ENCODE measurements at places on chromosomes 6 and 20.

DNA sequence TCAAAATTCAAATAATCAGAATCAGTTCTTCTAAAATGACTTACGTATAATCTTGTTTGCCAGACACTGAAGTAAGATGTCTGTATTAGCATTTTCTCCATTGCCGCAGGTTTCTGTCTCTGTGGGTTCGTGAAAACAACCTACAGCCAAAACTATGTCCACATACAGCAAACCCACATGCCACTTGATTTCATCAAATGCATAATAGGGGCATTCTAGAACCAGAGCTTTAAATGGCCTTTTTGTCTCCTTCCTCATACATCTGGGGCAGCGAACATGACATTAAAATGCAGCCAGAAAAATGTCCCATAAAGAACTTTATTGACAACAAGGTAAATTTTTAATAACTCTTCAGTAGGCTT is 90.2 kb upstream of the QKI start:
- DNase-seq, result no peak

DNA sequence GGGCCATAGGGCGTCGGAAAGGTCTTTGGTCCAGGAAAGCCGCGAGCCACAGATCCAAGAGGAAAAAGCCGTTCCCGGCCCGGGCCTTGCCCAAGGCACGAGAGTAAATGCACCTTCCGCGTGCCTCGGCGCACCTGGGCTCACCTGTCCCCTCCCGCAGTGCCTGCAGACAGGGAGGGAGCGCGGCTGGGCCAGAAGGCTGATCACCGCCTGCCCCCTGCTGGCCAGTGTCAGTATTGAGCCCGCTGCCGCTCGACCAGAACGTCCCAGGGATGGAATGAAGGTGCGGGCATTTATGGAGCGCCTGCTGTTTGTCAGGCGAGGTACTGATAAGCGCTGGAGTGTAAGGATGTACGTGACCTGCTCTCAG is 679 bp upstream of the LPIN3 start:
- DNase-seq, result peak; percentile 86

GRCh38 chr20:38073307-38074071 is 39.9 kb downstream of the RPRD1B start:
- peak; percentile 27 for DNase-seq

DNA sequence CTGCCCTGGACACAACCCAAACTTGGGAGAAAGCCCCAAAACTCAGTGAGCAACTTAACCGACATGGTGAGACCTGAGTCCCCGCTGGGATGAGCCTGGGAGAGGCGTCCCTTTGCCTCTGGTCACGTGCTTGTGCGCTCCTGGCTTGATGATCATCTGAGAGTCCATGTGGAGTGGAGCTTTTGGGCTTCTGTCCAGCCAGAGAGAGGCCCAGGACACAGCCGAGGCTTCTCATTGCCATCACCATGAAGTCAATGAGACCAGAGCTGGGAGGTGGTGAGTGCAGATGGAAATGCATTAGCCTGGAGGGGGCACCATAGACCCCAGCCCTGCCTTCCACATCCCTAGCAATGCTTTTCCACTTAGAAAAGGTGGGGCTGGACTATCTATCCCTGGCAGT is 250.0 kb downstream of the SLC24A3 start:
- DNase-seq, result no peak

DNA sequence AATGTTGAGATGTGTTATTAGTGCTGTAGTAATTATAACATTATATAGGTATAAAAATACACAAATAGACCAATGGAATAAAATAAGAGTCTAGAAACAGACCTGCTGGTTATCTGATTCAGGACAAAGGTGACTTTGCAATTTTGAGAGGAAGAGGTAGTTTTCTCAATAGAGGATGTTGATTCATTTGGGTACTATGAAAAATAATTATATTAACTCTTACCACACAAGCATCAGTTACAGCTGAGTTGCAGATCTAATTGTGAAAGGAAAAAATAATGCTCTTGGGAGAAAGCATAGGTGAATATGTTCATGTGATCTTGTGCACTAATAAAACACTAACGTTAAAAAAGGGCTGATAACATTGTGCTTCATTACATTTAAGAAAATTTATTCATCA is 103.0 kb downstream of the BCKDHB start:
- DNase-seq, result no peak

DNA sequence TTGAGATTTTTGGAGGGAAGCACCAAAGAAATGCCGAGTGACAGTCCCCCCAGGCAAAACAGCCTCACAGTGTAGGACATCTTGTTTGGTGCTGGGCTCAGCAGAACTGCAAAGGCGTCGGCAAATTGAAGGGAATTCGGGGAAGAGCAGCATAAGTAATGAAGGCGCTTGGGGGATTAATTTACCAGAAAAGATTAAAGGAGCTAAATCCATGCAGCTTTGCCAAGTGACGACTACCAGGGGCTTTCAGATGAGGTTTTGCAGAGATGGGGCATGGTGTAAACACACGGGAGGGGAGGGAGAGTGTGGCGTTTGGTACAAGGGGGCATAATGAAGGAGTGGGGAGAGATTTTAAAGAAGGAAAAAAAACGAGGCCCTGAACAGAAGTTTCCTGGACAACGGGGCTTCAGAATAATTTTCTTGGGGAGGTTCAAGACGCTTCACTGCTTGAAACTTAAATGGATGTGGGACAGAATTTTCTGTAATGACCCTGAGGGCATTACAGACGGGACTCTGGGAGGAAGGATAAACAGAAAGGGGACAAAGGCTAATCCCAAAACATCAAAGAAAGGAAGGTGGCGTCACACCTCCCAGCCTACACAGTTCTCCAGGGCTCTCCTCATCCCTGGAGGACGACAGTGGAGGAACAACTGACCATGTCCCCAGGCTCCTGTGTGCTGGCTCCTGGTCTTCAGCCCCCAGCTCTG is 45.4 kb upstream of the CDH22 start:
- no peak for DNase-seq

DNA sequence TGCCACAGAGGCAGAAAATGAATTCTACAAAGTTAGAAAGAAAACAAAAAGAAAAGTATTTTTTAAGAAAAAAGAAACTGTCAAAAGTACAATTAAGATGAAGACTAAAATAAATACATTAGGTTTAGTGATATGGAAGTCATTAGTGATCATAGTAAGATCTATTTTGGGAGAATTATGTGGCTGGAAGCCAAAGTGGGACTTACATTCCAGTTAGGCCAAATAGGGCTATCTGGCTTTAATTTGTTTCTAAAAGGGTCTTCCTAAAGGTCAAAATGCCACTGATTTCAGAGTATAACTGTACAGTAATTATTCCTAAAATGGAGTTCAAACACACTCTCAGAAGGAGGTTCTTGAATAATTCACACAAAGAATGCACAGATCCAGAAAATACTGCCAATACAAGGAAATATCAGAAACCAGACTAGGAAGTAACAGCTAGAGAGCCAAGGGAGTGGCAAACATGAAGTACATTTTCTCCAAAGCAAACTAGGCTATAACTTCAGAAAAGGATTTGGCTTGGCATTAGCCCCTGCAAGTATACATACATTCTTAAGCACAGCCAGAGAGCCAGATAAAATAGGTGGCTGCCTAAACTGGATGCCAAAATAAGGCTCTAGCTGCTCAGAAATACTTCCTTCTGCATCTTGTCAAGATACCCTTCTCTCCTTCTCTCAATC is 45.3 kb downstream of the PDSS2 start:
- DNase-seq, result no peak

- DNase-seq, result no peak
Observed at GRCh38 chr6:45667300-45667699, 289.6 kb upstream of the SUPT3H start.

- peak; percentile 26 for DNase-seq
Observed at GRCh38 chr20:4369798-4370124, 351.9 kb upstream of the PRND start.

GRCh38 chr6:40440053-40440452 is 147.1 kb downstream of the LRFN2 start:
- no peak for DNase-seq

DNA sequence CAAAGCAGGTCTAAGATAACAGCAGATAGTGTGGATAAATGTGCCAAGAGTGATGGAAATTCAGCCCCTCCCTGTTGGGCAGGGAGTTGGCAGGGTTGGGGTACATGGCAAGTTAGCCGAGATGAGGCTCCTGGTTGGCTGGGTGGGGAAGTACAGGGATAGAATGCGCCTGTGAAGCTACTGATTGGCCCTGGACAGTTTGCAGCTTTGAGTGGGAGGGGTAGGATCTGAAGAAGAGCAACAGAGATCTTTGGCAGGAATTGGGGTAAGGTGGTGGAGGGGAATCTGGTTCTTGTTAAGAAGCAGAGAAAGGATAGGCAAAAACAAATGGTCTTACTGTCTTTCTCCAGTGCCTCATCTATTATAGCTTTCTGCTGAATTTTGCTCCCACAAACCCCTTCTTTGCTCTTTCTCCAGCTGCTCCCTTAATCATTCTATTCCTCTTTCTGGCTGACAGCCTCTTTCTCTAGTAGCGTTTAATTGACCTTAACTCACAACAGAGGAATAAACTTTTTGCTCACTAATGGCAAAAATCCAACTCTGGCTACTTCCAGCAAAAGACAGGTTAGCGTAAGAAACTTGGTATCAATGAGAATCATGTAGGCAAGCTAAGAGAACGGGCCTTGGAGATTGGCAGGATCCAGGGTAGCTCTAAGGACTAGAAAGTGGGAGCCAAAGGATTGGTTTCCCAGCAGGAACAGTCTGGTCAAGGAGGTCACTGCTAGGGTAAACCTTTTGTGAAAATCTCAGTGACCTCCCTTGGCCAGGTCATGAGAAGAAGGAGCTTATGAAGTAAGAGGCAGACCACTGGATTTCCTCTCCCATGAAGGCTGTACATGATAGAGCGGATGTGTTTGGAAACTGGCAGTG is 86.3 kb upstream of the CARMIL1 start:
- no peak for DNase-seq

DNA sequence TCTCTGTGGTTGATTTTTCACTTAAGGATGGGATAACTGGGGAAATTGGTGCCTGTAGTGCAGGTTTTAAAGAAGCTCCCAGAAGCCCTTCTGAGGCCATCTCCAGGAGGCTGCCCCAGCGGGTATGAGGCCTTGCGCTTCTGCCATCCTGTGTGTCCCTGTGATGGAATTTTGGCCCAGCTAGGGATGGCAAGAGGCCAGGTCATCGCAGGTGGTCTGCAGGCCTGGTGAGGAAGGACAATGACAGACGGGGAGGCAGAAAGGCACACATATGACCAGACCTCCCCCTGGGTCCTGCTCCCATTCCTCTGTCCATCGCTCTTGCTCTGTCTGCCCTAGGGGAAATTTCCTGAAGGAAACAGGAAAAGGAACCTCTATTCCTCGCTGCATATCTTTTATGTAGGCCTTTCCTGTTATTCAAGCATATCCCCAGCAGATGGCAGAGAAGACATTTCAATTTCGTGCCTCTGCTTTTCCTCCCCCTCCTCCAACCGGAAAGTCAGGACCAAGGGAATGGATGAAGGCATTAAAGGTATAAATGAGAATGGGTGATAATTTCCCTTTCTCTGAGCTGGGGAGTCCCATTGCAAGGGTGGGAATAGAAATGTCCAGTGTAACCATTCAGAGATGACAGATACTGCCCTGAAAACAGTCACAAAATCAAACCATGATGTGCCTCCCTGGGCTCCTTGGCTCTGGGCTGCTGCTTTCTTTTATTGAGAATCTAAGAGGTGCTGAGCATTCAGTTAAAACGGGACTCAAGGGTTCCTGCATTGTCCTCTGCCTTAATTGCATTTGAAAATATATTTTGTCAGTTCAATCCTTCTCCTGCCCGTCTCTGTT is 17.6 kb upstream of the HLA-F start:
- DNase-seq, result no peak

DNA sequence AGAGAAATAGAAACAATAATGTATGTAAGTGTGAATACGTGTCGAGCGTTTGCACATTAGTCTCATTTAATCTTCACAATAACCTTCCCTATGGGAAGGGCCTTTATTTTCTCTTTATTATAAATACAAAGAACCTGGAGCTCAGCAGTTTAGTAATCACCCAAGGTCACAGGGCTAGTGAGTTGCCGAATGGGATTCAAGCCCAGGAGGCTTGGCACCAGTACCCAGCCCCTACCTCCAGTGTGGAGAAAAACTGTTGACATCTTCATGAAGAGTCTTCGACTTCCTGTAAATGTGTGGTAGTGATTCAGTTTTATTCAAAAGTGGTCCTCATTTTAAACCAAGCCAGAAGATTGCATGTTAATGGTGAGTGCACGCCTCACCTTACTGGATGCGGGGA is 162.8 kb downstream of the SCML4 start:
- DNase-seq, result no peak

- DNase-seq, result no peak
Observed at GRCh38 chr6:140538926-140539325, 1164.5 kb upstream of the CITED2 start.

DNA sequence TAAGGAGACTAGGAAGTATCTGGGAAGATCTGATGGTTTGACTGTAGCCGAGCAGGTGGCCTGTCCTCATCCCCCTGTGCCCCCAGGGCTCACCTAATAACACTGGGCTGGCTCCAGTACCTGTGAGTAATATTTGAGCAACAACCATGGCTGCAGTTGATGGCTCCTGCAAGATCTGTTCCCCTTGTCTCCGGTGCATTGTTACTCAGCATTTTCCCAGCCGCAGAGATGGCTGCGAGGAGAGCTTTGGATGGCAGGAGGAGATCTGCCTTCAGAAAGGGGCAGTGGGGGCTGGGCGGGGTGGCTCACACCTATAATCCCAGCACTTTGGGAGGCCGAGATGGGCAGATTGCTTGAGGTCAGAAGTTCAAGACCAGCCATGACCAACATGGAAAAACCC is 39.3 kb downstream of the PTK7 start:
- DNase-seq, result no peak

DNA sequence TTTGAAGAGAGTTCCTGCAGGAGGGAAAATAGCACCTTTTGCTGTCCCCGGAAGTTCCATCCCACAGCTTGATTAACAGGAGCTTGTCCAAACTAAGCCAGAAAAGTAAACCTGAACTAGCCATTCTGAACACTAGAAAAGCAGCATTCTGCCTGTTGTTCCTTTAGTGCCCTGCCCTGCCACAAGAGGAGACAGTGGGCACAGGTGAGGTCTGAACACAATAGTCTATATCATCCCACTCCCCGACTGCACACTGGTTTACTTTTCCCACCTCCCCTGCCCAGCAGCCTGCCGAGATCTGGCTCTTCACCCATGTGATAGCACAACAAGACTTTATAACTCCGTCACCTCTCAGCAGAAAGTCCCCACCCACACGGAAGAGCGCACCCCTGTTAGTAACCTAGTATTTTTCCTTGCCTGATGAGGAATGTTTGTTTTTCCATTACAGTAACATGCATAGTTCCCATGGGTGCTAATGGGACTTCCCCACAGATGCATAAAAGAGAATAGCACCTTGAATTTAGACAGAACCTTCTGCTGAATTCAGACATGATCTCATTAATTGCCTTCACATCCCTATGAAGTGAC is 59.7 kb downstream of the TFAP2A start:
- peak; percentile 6 for DNase-seq

DNA sequence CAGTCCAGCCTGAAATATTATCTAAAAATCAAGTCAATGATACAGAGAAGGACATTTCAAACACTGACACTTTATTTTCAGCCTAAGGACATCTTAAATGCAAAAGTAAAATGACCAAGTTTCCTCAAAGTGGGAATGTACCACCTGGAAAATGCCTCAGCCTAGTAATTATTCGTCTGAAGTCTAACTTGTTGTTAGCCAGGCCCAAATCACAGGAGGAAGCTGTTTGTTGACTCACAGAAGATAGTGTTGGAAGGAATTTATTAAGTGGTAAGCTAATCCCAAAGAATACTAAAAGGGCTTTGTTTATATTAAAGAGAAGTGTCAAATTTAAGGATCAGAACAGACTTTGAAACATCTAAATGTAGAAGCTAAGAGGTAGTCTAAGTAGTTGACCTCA is 2.5 kb downstream of the PDE7B start:
- DNase-seq, result no peak

- no peak for DNase-seq
Observed at GRCh38 chr20:43452404-43453126, 5.1 kb upstream of the SRSF6 start.

All from stimulated activated CD4-positive, alpha-beta T cell treated with anti-CD3 and anti-CD28 coated beads, Interleukin-4, amount 100 ng/mL, for 24 hours (primary cell).